ENCODE measurements at places on chromosomes 1 and 21.

DNA sequence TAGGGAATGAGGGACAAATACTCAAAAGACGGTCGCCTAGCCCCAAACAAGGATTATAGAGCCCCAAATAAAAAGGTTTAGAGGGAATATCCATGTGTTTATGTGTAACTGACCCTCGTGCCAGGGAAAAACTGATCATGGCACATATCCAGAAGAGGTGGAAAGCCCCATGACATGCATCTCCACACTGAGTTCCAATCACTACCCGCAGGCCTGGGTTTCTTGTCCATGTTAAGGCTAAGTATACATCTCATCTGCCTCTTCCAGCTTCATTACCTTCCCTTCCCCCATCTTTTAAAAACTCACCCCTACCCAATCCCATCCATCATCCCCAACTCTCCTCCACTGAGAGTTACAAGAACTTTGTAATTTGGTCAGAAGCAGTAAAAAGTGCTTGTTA, 15.2 kb downstream of the GADD45A start:
- DNase-seq = no peak

- no peak for DNase-seq
Measured at GRCh38 chr21:37965088-37965805, 49.0 kb upstream of the KCNJ6 start.

DNA sequence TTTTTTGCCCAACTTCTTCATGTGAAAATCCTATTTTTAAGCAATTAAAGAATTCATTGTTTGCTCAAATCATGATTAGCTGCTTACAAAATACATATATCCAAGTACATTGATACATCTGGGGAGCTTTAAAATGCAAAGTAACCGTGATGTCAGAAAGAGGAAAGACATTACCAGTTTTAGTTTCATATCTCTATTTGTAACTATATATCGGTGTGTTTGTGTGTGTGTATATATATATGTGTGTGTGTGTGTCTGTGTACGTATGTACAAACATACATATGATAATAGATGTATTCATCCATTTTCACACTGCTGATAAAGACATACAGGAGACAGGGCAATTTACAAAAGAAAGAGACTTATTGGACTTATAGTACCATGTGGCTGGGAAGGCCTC, 310.1 kb downstream of the DPYD start:
- DNase-seq = no peak

GRCh38 chr1:8862528-8862927, 16.0 kb downstream of the ENO1 start:
- DNase-seq = no peak

DNA sequence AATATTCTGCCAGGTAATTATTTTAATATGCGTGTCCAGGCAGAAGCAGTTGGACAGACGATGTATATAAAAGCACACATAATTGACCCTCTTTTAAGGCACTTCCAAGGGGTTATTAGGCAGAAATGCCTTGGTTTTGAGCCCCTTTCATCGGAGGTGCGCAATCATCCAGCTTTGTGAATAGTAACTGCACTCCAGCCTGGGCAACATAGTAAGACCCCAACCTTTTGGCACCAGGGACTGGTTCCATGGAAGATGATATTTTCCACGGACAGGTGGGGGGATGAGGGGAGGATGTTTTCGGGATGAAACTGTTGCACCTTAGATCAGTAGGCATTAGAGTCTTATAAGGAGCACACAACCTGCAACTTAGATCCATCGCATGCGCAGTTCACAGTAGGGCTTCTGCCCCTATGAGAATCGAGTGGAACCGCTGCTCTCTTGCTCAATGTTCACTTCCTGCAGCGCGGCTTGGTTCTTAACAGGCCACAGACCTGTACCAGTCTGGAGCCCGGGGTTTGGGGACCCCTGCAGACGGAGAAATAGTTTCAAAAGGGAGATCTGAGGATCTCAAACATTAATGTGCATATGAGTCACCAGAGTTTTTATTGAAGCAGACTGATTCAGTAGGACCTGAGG, 1.8 kb upstream of the MCOLN2 start:
- DNase-seq = no peak

GRCh38 chr1:149844101-149844500, 55.3 kb upstream of the BOLA1 start:
- DNase-seq = peak; percentile 24

- DNase-seq = peak; percentile 44
Measured at GRCh38 chr1:36248250-36248894, 24.1 kb downstream of the THRAP3 start.

- no peak for DNase-seq
Measured at GRCh38 chr1:33190701-33191100, 8.9 kb upstream of the TRIM62 start.

DNA sequence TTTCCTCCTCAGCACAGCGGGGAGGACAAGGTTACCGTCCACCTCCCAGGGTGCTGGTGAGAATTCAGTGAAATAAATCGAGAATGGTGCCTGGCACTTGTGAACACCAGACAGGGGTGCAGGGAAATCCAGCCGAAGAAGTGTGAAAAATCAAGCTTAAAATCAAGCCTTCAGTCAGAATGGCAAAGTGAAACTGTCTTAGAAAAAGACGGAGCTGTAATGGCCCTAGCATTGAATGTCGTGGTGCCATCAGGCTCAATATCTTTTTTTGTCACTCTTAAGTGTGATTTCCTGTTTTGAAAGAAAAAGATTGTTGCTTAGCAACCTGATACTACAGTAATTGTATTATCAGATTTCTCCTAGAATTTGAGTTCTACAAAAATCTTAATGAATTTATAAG, 22.1 kb downstream of the EDARADD start:
- no peak for DNase-seq

GRCh38 chr1:156412653-156413321, 43.8 kb downstream of the RHBG start:
- no peak for DNase-seq

- DNase-seq = no peak
Measured at GRCh38 chr1:113610372-113610771, 148.9 kb downstream of the PHTF1 start.

- DNase-seq = no peak
Measured at GRCh38 chr21:38811257-38811656, 5.5 kb downstream of the ETS2 start.

GRCh38 chr1:61426885-61427284, 298.1 kb downstream of the TM2D1 start:
- DNase-seq = no peak

DNA sequence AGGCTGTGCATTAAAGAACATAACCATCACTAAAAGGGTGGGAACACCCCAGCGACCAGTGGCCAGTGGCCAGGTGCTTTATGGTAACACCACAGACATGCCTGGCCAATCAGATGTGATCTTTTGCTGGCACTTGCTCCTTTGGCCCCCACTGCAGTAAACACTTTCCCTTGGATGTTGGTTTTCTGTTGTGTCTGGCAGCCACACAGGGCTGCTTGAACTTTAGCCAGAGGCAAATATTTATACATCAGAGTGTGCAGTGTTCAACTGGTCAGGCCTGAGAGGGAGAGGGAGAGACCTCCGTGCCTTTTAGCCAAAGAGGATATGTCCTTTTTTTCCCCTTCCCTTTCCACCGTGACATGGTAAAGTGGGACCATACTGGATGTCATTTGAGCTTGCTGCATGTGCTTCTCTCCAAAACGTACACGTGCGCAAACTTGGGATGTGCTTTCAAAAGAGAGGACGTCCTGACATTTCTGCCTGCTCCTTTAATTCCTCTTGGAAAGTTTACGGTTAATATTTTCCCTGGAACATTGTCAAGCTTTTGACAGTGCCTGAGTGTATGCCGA, 101.2 kb downstream of the NFIA start:
- no peak for DNase-seq

GRCh38 chr1:244074559-244075171, 23.6 kb downstream of the ZBTB18 start:
- no peak for DNase-seq

DNA sequence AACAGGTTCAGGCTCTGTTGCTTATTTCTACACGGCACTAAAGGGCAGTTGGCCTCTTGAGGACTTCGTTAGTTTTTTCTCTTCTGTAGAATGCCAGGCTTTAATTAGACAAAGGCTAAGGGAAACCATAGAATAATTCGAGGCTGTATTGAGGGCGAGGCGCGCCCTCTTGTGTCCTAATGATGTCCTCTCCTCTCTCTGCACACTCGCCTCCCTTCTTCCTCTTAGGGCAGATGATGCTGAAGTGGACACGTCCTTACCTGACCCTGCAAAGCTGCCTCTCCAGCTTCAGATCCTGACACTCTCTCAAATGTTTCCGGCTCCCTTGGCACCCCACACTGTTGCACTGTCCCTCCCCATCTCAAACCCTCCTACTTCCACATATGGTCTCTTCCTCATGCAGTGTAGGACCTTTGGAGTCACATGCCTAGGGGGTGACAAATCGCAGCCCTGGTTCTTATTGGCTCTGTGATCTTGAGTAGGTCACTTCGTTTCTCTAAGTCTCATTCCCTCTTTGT, 1.9 kb upstream of the ZSCAN20 start:
- peak; percentile 77 for DNase-seq

GRCh38 chr1:241419986-241420385, 63.0 kb upstream of the RGS7 start:
- DNase-seq = peak; percentile 53

GRCh38 chr21:43825936-43826622, 36.7 kb downstream of the RRP1 start:
- DNase-seq = no peak

GRCh38 chr21:29520171-29520570, 221.4 kb downstream of the BACH1 start:
- no peak for DNase-seq

GRCh38 chr1:158833264-158833663, 2.1 kb downstream of the MNDA start:
- DNase-seq = no peak

DNA sequence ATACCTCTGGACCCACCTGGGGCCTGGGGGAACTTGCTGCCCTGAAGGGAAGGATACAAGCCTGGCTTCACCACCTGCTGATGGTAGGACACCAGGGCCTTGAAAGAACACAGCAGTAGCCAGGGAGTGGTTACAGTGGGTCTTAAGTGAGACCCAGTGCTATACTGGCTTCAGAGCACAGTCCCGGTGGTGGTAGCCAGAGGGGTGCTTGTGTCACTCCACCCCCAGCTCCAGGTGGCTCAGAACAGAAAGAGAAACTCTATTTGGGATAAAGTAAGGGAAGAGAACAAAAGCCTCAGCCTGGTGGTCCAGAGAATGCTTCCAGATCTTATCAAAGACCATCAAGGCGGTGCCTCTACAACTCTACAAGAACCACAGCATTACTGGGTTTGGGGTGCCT, 37.2 kb downstream of the VAV3 start:
- no peak for DNase-seq

DNA sequence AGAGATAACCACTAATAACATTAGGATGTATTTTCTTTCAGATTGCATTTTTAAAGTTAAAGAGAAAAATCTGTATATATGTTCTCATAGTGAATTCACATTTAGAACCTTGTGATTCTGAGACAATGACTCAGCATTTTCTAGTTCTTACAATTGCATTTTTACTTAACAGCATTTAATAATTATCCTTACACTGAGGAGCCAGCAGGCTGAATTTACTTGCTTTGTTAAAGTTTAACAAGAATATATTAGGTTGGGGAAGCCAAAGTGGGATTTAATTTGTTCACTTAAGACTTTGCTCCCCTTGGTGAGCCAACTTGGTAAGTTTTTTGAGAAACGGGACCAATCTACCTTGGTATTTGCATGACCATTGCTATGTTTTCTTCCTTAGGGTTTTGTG, 4.5 kb downstream of the PATJ start:
- DNase-seq = no peak

DNA sequence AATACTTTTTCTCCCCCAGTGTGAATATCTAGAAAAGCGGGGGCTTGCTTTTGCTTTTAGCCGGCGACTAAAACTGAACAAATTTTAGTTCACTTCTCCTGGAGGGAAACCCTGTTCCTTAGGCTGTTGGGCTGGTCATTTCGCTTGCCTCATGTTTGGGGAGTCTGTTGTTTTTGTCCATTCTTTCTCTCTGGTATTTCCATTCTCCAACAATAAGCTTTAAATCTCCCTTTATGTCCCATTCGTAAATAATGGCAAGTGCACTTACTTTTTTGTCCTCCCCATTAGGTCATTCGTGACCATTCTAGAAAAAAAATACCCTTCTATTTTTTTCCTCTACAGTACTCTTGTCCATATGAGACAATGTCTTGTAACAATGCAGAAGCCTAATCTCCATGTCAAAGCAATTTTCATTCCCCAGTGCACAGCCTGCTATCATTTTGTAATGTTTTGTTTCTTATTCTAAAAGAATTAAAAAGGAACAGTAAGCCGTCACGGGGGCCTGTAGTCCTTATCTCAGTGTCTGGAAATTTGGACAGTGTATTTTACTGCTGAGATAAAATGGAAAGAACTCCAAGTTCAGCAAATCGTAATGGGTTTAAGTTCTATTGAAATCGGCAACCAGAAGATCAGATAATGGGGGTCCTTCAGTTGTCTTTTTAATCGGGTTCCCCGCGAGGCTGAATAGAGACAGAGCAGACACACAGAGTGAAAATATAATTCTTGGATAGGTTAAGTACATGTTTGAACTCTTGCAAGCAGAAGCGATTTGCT, 21.8 kb downstream of the PROX1 start:
- no peak for DNase-seq

DNA sequence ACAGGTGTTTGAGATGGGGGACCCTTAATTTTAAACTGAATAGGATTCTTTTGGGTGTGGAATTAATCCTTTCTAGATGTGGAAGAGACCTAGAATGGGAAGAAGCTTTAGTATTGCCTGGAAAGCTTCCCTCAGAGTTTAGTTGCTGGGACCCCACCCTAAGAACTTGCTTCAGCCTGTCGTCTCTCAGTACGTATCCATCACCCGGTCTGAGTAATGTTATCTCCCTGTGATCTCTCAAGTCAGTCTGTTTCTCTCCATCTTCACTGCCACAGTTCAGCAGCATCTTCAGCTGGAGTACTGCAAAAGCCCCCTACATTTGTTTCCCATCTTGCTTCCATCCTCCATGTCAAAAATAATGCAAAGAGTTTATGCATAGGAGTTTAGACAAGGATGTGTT, 28.9 kb downstream of the CNST start:
- no peak for DNase-seq

DNA sequence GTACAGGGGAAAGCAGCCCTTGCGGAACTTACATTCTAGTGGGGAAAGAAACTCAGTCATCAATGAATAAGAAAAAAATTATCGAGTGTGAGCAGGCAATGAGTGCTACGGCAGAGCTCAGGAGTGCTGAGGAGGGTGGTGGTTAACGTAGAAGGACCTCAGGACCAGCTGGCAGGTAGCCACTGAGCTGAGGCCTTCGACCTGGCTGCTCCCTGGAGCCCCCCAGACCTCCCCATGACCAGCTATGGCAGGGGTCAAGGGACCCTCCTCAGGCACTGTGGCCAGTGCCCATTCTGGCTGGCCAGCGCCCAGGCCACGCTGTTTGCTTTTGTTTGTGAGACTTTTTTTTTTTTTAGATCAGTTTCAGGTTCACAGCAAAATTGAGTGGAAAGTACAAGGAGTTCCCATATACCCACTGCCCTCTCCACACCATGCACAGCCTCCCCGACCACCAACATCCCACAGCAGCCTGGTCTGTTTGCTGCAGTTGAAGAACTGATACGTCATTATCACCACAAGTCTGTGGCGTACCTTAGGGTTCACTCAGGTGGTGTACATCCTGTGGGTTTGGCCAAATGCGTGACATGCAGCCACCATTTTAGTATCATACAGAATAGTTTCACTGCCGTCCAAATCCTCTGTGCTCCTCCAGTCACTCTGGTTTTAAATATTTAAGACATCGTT, 11.8 kb upstream of the TTC22 start:
- no peak for DNase-seq

- no peak for DNase-seq
Measured at GRCh38 chr1:181661569-181661968, 178.3 kb downstream of the CACNA1E start.

Data from hepatic stellate cell (primary cell).